Right lung (tissue), 10 donors: ENCODE measurements at places on chromosomes 2 and 18.

GRCh38 chr2:196361606-196362326 lies 190.4 kb upstream of the STK17B start:
- DNase-seq, result no peak

DNA sequence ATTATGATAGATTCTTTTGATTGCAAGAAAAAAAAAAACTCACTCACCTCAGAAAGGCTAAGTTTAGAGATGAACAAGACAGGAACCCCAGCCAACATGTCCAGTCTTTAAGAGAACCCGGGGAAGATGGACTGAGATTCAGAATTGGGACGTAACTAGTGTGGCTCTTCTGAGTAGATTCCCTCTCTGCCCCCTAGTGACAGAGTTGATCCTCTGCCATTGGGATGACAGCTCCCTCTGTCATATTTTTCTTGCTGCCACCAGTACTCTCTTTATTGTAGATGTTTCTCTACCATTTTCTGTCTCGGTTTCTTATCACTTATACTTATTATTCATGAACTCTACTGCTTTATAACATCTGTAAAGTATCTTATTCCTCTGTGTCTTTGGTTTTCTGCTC lies 77.7 kb downstream of the GULP1 start:
- no peak for DNase-seq

- no peak for DNase-seq
Observed at GRCh38 chr18:57741273-57741672, 61.8 kb downstream of the ATP8B1 start.

DNA sequence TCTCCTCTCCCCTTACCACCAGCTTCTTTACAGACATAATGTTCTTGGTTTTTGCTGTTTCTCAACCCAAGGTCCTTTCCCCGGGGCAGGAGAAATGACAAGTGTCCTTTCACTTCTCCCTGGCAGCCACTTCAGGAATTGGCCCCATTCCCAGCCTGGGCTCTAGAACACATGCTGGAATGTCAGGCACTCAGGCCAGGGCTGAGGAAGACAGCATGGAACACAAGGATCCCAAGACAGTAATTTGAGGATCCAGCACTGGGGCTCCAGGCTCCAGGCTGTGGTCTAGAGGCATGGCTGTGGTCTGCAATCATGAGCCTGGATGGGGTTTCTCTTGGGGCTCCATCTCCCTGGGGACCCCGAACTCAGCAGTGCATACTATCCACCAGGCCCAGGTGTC lies 201.4 kb downstream of the CELF4 start:
- no peak for DNase-seq

DNA sequence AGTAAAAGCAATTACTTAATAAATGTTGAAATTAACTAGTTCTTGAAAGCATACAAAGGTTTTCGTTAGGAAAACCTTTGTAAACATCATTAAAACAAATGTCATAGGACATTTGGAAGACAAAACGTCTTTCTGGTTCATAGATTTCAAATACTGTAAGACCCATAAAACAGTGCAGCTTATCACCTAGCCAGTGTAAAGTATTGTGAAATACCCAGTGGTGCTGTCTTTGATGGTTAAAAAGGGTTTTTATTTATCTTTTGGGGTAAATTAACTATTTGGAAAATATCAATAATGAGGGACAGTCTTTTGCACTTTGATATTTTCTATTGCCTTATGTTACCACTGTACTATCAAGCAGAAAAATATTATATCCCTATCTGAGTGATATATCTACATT lies 120.0 kb upstream of the FAM98A start:
- no peak for DNase-seq

- DNase-seq, result no peak
Observed at GRCh38 chr2:110729106-110729505, 3.3 kb upstream of the ACOXL start.

GRCh38 chr2:96260387-96261260 lies 5.2 kb downstream of the TMEM127 start:
- DNase-seq, result no peak

GRCh38 chr2:29009711-29010677 lies 28.9 kb downstream of the TOGARAM2 start:
- DNase-seq, result no peak

- DNase-seq, result no peak
Observed at GRCh38 chr2:60961457-60961856, 56.1 kb upstream of the PEX13 start.

DNA sequence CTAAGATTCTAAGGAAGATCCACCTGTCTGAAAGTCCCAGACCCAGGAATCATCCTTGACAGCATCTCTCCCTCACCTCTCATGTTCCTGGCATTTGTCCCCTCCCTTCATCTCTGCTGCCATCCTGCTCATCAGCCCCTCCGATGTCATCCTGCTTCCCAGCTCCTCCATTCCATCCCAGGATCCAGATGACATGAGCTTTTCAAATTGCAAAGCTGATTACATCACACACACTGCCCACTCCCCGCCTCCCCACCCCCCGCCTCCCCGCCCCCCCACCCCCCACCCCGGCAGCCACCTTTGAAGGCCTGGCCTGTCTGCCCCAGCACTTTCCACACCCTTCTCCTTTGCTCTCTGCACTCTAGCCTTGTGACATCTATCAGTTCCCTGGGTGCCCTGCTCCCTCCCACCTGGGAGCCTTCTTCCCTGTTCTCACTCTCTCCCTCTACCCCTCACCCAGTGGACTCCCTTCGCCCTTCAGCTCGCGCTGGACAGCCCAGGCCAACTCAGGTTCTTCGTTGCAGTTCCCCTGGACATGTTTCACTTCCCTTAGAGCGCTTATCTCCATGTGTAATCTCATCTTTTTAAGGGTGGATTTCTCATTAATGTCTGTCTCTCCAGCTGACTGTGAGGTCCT lies 61.6 kb downstream of the DNMT3A start:
- DNase-seq, result no peak

GRCh38 chr2:238878051-238878735 lies 30.3 kb downstream of the TWIST2 start:
- DNase-seq, result no peak

DNA sequence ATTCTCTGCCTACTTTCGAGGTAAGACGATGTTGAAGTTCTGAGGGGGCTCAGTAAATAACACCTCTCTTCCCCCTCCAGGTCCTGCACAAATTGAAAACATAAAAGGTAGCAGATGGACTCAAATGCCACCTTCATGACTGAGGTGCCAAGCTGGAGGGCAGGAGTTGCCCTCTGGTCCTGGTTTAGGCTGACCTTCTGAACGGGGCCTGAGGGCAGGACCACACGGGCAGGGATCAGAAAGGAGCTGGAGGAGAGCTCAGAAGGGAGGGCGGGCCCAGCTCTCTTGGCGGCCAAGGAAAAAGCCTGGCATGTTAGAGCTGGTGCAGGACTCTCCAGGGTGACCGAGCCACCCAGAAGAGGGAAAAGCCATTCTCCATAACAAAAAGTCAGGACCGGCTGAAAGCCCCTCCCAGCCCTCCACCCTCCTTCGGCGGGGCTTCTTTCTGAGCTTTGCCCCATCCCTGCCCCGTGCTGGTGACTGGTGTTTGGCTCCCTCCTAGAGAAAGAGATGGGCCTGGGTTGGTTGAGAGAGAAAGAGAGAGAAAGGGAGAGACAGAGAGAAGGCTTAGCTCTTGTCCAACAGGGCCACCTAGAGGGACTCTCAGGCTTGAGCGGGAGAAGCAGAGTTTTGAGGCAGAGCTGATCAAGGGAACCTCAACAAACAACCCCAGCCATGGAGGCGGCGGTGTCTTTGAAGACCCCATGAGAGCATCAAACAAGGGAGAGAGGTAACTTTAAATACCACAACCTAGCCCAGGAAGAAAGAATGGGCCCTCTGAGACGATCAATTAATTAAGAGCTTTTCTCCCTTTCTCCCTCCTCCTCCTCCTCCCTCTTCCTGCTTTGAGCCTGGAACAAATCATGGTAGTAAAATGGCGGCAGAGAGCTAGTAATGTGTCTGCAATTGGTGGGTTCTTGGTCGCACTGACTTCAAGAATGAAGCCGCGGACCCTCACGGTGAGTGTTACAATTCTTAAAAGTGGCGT lies 50.8 kb downstream of the WIPF1 start:
- no peak for DNase-seq

DNA sequence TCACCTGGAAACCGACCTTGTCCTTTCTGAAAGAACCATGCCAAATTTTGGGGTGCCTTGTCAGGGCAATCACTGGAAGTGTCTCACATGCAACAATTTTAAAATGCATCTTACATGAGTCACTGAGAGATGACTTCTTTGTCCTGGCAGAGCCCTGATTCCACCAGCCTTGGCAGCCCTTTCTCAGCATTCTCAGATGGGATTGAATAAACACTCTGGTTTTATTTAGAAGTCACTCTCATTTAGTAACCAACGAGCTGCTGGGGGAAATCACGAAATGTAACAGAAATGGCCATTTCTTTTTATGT lies 3.8 kb upstream of the ATP8B1 start:
- DNase-seq, result no peak

DNA sequence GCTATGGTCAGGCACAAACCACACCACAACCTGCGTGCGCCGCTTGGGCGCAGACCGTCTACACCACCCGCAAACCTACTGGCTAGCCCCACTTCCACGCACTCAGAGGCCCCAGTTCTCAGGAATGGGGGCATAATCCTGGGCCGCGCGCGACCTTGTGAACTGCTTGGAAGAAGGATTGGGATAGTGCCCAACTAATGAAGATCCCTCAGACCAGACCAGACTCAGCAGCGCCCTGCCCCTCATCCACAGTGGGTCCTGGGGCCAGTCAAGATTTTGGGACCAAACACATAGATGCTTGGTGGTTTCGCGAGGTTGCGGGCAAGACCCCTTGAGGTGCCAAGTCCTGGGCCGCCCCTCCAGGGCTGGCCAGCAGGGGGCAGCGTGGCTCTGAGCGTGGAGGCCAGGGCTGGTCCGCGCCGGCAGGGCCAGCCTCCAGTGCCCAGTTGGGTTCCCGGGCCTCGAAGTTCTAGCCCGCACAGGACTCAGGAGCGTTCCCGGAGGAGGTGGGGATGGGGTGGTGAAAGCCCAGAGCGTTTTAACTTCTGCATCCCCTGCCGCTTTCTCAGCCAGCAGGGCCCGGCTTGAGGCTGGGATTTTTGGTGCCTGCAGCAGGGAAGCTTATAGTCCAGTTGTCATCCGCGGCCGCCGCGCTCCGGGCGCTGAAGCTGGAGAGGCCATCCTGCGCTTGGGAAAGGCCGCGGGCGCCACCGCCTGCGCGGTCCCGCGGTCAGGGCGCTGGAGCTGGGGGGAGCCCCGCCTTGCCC lies 8.3 kb downstream of the OSR1 start:
- DNase-seq, result no peak

DNA sequence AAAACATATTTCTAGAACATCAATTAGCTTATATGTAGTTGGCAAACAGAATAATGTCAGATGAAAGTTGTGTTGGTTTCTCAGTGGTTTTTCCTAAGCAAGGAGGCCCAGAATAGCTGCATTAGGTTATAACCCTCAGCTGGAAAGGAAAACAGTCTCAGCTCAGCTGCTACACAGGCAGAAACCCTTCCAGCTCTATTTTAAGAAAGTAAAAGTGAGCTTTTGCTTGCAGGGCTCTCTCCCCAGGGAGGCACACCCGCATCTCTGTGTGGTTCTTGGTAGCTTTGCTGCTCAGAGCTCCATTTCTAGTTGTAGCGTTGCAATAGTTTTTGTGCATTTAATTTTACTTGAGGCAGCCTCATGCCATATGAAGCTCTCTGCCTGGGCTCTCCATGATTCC lies 54.6 kb downstream of the PIKFYVE start:
- DNase-seq, result no peak

DNA sequence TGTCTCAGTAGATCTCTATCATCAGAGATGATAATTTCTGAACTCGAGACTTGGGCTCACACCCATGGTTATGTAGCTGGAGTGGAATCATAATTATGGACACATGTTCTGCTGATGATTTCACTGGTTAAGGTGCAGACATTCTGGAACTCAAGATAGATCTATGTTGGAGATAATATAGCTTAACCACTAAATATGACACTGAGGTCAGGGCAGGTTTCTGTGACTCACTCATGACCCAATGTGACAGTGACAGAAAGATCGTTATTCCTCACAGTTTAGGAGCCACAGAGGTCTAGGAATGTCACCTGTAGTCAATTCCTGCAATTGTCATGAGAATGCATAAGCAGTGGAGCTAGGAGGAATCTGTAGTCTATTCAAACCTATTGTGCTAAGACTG lies 828.6 kb downstream of the TRIB2 start:
- no peak for DNase-seq

- no peak for DNase-seq
Observed at GRCh38 chr2:5433855-5434254, 258.3 kb upstream of the SOX11 start.

GRCh38 chr18:4454537-4455112 lies 482 bp downstream of the DLGAP1 start:
- DNase-seq, result no peak

GRCh38 chr18:67010919-67011318 lies 407.0 kb upstream of the CDH19 start:
- DNase-seq, result no peak

- DNase-seq, result no peak
Observed at GRCh38 chr2:139891636-139892035, 1111.4 kb upstream of the NXPH2 start.

DNA sequence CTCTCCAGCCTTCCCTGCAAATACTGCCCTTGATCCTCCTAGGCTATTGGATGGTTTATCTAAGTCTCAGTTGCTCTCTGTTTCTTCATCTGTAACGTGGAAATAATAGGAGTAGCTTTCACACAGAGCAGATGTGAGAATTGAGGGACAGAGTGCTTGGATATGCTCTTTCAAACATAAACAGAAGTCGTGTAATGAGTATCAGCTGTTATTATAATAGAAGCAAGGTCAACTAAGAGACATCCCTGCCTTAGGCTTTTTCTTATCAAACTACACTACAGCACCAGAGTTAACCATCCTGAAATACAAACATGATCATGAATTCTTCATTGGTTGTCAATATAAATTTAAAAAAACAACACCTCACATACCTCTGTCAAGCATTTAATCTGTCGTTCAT lies 138.2 kb downstream of the DOK6 start:
- DNase-seq, result no peak

DNA sequence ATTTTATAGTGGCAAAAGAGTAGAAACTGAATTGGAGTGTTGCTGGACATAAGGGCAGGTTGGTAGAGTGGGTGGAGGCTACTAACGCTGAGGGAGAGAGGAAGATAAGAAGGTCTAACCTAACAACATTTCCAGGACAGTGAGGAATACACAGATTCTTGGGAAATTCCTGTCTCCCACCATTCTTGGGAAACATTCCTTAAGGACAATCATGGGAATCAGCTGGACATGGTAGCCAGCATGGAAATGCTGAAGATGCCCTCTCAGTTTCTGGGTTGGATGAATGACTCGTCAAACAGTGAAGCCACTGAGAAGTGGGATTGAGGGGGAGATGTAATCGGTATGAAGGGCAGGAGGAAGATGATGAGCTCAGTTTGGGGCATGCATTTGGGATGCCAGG lies 265.4 kb downstream of the AFF3 start:
- no peak for DNase-seq
